Fibroblast of villous mesenchyme (primary cell): ENCODE measurements at places on chromosomes 12 and 14. TPM values are rescaled to one million over a fixed set of nuclear protein-coding genes. Genes with fewer than 3 reads are reported as not detected.
A peak's percentile ranks its signal among the peaks of the same experiment; 100 is the strongest.

SPPL3 gene
- 8.7 and 9.5 TPM in 2 replicates for total RNA-seq

- peak; percentile 11 for DNase-seq
Observed at GRCh38 chr12:120584343-120585149, 3.3 kb upstream of the POP5 start.

DNA sequence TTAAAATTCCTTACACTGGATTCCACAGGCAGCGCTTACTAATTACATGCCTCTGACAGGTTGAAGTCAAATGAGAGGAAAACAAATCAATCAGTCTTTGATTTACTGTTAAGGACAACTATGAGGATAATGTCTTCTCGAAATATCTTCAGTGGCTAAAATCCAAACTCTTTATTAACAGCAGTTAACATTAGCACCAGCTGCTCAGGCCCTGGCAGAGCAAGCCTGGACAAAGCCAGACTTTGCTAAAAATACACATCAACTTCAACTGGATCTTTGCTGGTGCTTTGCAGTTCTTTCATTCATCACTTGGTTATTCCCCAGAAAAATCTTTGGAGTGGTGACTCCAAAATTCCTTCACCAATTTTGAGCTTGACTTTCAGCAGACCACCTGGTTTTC, 98.7 kb downstream of the HECTD4 start:
- DNase-seq = no peak

TAS2R31 gene
- total RNA-seq = 7.3 and 8.4 TPM in 2 replicates

GRCh38 chr14:71103662-71104484, 196.6 kb downstream of the PCNX1 start:
- peak; percentile 83 for DNase-seq

DNA sequence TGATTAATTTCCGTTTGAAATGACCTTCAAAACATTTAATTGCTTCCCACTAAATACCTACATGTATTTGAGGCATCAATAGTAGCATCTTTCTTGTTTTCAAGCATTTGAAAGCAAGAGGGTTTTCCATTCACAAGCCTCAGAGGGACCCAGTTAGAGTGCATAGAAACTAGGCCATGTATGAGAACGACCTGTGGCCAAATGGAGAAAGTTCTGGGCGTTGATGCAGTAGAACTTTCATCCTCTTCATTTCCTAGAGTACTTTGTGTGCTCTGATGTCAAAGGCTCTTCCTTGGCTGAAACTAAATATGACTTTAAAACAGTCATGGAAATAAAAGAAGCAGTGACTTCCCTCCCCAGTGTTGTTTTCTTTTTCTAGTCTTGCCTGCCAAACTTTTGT, 944 bp upstream of the DHRS7 start:
- DNase-seq = no peak

DNA sequence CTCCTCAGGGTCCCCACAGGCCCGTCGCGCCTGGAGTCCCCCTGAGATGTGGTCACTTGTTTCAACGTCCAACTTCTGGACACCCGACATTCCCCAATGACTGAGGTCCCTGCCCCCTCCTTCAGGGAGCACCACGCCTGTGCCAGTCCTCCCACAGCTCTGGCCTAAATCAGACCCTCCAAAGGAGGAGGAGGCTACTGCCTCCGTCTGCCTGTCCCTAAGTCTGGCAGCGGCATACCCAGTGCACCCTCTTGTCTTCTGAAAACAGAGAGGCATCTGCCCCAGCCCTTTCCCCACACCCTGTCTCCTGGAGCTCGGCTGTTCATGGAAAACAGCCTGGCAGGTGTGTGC, 46.2 kb downstream of the TESC start:
- no peak for DNase-seq

HRK gene
- total RNA-seq = under 0.01 TPM in 1 of 2 replicates, not detected in the other

DNA sequence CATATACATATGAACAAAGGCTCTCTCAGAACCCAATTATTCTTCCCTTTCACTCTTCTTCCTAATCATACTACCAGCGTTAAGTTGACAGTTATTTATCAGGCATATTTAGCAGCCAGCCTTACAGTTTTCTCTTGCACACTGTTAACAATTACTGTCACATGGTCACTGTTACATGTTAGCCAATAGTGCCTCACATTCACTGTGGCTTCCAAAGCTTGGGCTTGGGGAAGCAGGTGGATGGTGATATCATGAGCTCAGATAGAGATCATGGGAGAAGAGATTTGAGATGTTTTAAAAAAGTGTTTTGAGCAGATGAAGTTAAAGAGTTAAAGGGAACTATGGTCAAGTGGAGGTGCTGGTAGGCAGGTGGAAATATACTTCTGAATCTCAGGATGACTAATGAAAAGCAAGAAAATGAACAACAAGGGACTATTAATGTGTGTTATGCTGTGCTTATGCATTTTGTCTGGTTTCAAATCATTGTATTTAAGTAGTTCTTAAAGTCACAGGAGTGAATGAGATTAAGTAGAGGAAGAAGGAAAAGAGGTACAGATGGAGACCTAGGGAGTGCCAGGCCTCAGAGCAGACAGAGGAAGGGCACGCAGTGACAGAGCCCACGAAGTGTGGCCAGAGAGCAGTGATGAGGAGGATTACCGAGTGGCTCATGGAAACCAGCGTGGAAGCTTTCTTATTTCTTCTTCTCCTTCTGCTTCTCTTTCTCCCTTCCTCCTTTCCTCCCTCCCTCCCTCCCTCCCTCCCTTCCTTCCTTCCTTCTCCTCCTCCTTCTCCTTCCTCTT, 39.6 kb downstream of the BICD1 start:
- DNase-seq = no peak

GRCh38 chr12:20946732-20947131, 136.2 kb downstream of the SLCO1B3 start:
- DNase-seq = no peak

NELL2 gene
- total RNA-seq = 0.86 TPM in 1 of 2 replicates, not detected in the other

DNA sequence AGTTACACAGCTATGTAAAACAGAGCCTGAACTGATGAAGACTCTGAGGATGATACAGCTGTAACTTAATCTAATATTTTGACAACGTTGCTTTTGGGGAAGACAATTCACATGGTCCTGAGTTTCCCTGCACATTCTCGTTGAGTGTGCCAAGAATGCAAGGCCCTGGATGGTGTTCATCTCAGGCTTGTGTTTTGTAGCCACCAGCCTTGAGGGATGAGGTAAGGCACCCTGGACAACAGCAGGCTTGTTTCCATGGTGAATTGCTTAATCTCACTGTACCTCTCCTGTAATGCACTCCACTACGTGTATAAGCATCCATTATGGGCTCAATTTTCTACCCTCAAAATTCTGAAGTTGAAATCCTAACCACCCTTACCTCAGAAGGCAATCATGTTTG, 2.1 kb downstream of the CATSPERB start:
- no peak for DNase-seq

- DNase-seq = no peak
Observed at GRCh38 chr12:2633825-2634200, 161.0 kb upstream of the FKBP4 start.

DNA sequence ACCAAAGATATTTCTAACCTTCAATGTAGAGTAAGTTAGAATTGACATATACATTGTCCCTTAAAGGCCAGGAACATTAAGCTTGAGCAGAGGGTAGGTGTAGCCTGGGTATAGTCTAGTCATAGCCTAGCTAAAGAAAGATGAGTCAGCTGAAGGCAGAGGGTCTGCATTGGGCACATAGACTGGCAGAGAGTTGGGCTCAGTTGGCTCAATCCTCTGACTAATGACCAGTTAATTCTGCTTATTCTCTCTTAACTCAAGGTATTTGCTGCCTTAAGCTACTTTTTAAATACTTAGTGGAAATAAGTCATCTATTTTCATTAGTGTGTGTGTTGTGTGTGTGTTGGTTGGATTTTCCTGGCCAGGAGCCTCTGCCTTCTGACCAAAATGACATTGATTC, 467.1 kb downstream of the RAD51B start:
- no peak for DNase-seq

DNA sequence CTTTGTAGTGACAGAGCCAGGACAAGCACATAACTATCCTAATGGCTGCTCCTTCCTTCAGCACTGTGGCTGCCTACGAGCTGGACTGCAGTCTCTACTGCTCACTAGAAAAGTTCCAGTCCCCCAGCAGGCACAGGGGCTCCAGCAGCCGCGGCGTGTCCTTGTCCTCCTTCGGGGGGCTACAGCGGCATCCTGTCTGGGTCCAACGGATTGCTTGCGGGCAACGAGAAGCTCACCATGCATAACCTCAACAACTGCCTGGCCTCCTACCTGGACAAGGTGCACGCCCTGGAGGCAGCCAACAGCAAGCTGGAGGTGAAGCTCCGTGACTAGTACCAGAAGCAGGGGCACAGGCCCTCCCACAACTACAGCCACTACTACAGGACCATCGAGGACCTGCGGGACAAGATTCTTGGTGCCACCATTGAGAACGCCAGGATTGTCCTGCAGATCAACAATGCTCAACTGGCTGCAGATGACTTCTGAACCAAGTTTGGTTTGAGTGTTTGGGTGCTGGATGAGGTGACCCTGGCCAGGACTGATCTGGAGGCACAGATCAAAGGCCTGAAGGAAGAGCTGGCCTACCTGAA, 169.4 kb downstream of the NDUFA12 start:
- no peak for DNase-seq

DNA sequence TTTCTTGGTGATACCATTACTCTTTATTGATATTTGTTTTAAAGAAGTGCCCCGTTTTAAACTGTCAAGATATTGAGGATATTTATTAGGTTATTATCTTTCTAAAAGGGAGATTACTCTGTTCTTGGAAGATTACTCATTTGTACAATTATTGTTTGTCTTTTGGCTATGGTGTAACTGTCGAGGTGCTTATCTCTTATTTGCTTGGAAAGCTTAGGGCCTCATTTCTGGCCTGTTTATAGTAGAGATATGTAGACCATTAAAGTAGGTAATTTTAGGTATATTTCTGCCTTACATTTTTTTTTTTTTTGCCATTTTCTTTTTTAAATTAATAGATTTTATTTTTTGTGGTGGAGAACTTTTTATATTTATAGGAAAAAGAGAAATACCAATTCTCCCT, 74.2 kb downstream of the KTN1 start:
- DNase-seq = peak; percentile 20

DNA sequence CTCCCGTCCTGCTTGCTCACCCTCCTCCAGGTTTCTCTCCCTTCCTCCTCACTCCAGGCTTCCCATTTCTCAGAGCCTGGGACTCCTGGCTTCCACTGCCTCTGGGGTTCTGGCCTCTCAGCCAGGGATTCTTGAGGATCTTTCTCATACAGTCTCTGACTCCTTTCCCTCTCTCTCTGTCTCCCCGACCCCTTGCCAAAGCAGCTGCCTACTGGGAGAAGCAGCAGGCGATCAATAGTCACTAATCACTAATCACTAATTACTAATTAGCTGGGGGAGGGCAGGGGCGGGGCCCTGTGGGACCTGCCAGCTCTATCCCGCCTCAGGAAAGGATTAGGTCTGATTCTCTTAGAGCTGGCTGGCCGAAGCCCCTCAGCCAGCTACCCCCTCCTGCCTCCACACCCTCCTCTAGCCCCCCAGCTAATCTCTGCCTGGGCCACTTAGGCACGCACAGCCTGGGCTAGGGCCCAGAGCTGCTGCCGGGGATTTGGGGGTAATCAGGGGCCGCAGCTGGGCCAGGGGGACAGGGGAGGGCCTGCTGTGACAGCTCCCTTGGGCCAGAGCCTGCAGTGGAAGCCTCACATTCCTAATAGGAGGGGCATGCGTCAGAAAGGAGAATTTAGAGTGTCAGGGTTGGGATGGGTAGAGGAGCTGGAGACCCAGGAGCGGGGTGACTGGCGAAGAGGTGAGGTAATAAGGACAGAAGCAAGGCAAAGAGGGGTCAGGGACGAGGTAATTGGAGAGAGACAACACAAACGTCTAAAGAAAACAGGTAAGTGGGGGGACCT, 2.8 kb downstream of the NXPH4 start:
- no peak for DNase-seq

GRCh38 chr14:36521598-36522345, 1.7 kb upstream of the NKX2-1 start:
- DNase-seq = no peak

GRCh38 chr12:112134731-112135130, 9.4 kb downstream of the TRAFD1 start:
- DNase-seq = no peak

SOX5 gene
- total RNA-seq = 13.8 and 16.8 TPM in 2 replicates

- DNase-seq = no peak
Observed at GRCh38 chr14:54105898-54106297, 149.3 kb upstream of the BMP4 start.

DNA sequence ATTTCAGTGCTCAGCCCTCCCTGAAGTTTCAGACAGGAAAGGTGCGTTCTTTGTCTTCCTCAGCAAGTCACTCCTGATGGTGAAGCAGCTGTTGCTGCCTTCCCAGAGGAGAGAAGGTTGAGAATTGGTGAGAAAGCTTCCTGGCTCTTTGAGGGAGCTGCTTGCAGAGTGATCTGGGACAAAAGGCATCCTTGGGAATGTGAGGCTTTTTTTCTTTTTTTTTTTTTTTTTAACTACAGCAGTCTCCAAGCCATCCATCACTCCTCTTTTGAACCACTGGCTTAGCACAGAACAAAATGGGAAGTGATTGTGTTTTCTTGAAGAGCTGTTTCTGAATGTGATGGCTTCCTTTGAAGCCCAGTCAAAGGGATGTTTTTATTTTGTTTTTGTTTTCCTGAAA, 120.4 kb upstream of the LRIG3 start:
- DNase-seq = peak; percentile 78

GRCh38 chr12:124595444-124595843, 28.0 kb upstream of the NCOR2 start:
- no peak for DNase-seq

ANO4 gene
- 8.4 and 13.8 TPM in 2 replicates for total RNA-seq

DNA sequence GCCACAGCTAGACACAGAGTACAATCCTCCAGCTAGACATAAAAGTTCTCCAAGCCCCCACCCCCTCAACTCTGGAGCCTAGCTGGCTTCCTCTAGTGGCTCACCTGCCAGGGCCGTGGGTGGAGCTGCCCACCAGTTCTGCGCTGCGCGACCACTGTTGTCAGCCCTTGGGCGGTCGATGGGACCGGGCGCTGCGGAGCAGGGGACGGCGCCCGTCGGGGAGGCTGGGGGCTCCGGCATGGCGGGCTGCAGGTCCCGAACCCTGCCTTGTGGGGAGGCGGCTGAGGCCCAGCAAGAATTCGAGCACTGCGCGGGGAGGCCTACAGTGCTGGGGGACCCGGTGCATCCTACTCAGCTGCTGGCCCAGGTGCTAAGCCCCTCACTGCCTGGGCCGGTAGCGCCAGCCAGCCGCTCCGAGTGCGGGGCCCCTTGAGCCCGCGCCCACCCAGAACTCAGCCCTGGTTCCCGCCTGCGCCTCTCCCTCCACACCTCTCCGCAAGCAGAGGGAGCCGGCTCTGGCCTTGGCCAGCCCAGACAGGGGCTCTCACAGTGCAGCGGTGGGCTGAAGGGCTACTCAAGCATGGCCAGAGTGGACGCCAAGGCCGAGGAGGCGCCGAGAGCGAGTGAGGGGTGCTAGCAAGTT, 51.0 kb downstream of the RTN1 start:
- DNase-seq = no peak

GRCh38 chr14:40417777-40418401, 985.7 kb upstream of the FBXO33 start:
- no peak for DNase-seq

DNA sequence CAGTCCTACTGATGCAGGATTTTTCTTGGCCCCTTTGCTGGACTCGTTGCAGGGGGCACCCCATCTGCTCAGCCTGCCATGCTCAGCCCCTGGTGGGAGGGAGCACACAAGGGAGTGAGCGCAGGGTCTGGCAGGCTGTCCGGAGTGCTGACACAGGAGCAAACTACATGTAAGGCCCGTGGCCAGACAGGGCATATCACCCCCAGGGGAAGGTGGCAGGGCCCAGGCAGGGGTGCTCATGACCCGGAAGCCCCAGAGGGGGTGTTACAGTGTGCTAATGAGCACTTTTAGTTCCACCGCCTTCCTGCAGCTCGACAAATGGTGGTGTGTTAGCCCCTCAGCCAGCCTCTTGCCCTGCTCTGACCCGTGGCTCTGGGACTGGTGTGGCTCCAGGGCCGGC, 645.6 kb upstream of the TMEM132C start:
- DNase-seq = no peak

GRCh38 chr14:89767861-89768268, 186.7 kb downstream of the EFCAB11 start:
- peak; percentile 62 for DNase-seq
